ENCODE measurements at places on chromosomes 1 and 21. TPM values are rescaled to one million over a fixed set of nuclear protein-coding genes. Genes with fewer than 3 reads are reported as not detected.

GUCA2A gene
- total RNA-seq = not detected

ELF3 gene
- total RNA-seq = 2.0 TPM

WDR64 gene
- not detected for total RNA-seq

MROH7 gene
- total RNA-seq = 0.88 TPM

CADM3 gene
- total RNA-seq = not detected

ICOSLG gene
- total RNA-seq = 1.7 TPM

MCOLN3 gene
- not detected for total RNA-seq

AADACL3 gene
- not detected for total RNA-seq

RNU1-4 gene
- total RNA-seq = 2,937 TPM

KIF17 gene
- not detected for total RNA-seq

GABRD gene
- 0.19 TPM for total RNA-seq

FAM163A gene
- not detected for total RNA-seq

NHLH1 gene
- 0.13 TPM for total RNA-seq

KRTAP19-1 gene
- not detected for total RNA-seq

ANKRD65 gene
- total RNA-seq = not detected

S100A5 gene
- total RNA-seq = not detected

DCDC2B gene
- not detected for total RNA-seq

S100B gene
- total RNA-seq = 58.9 TPM

VAMP3 gene
- total RNA-seq = 86.9 TPM

MYOG gene
- total RNA-seq = not detected

GLIS1 gene
- total RNA-seq = not detected

ATP6V1G3 gene
- not detected for total RNA-seq

OR2M3 gene
- not detected for total RNA-seq

VWA1 gene
- not detected for total RNA-seq

SELE gene
- not detected for total RNA-seq

INSRR gene
- total RNA-seq = 0.18 TPM

OR14K1 gene
- total RNA-seq = not detected

KIAA1614 gene
- 0.80 TPM for total RNA-seq

OPRD1 gene
- total RNA-seq = not detected

FOXD2 gene
- 1.1 TPM for total RNA-seq

HES3 gene
- total RNA-seq = not detected

CFH gene
- 2.7 TPM for total RNA-seq

GPA33 gene
- 2.9 TPM for total RNA-seq

HRNR gene
- not detected for total RNA-seq

OR2T27 gene
- not detected for total RNA-seq

CFAP57 gene
- not detected for total RNA-seq

ST6GALNAC3 gene
- not detected for total RNA-seq

COL24A1 gene
- 0.20 TPM for total RNA-seq

SFN gene
- 1.3 TPM for total RNA-seq

PCP4L1 gene
- total RNA-seq = not detected
